ENCODE measurements at places on chromosomes 1 and 21. TPM values are rescaled to one million over a fixed set of nuclear protein-coding genes. Genes with fewer than 3 reads are reported as not detected.

GRCh38 chr1:227415115-227415790 lies 97.0 kb upstream of the CDC42BPA start:
- DNase-seq: no peak

DNA sequence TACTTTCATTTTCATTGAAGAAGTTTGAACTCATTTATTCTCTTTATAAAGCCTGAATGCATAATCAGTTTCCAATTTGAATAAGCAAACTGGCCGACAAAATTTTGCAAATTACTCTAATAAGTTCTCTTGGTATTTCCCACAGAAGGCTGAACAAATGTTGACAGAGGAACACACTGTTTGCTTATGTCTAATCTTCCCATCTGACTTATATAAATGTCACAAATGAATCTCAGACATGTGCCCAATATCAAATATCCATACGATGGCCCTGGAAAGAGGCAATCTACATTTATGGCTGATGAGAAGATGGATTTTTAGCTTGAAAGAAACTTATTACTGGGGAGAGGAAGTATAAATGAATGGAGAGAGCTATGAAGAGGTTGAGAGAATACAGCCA lies 380.6 kb upstream of the ZRANB2 start:
- no peak for DNase-seq

- DNase-seq: no peak
Measured at GRCh38 chr1:18384471-18384870, 96.3 kb upstream of the KLHDC7A start.

DNA sequence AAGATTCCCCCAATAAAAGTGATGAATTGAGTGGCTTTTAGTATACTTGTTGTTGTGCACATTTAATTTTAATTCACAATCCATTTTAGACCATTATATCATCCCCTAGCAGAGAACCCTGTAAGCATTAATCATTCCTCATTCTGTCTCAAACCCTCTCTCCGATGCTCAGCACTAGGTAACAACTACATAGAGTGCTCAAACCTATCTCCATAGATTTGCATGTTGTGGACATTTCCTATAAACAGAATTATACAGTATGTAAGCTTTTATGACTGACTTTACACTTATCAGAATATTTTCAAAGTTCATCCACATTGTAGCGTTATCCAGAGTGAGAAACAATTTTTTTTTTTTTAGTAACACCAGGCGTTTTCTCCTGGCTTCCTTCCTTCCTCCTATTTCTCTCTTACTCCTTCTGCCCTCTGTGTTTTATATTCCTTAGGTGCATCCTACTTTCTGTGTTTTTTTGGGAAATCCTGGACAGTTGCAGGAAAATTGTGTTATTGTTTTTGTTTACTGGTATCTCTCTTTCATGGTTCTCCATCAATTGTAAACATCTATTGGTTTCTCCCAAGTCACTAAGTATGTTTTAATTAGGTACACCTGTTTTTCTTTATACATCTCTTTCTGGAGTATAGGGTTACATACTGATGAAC lies 1528.0 kb upstream of the TPTE start:
- no peak for DNase-seq

DNA sequence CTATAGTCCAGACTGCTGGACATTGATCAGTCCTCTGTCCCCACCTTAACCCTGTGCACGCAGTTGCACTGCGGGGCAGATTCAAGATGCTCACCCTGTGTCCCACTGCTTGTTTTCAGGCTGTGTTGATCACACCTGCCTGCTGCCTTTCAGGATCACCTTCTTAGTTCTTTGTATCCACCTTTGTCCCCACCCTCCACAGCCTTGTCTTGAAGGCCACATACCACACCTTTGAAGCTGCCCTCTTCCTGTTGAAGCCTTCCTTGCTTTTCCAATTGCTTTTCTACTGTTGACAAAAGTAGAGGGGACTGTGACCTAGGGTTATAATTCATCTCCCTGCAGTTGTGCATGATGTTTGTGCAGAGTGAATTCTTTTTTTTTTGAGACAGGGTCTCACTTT lies 32.7 kb downstream of the UCK2 start:
- DNase-seq: no peak

DNA sequence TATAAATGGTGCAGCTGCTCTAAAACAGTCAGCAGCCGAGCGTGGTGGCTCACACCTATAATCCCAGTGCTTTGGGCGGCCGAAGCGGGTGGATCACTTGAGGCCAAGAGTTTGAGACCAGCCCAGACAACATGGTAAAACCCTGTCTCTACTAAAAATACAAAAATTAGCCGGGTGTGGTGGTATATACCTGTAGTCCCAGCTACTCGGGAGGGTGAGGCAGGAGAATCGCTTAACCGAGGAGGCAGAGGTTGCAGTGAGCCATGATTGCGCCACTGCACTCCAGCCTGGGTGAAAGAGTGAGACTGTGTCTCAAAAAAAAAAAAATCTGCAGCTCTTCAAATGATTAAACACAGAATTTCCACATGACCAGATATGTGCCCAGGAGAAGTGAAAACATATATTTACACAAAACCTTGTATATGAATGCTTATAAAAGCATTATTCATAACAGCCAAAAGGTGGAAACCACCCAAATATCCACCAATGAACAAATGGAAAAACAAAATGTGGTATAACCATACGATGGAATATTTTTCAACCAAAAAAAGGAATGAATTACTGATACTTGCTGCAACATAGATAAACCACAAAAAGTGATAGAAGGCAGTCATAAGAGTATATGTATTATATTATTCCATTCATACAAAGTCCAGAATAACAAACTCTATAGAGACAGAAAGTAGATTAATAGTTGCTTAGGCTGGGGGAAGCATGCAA lies 14.1 kb downstream of the EPS15 start:
- DNase-seq: no peak

- DNase-seq: peak; percentile 38
Measured at GRCh38 chr1:160708801-160709200, 2.8 kb downstream of the CD48 start.

DNA sequence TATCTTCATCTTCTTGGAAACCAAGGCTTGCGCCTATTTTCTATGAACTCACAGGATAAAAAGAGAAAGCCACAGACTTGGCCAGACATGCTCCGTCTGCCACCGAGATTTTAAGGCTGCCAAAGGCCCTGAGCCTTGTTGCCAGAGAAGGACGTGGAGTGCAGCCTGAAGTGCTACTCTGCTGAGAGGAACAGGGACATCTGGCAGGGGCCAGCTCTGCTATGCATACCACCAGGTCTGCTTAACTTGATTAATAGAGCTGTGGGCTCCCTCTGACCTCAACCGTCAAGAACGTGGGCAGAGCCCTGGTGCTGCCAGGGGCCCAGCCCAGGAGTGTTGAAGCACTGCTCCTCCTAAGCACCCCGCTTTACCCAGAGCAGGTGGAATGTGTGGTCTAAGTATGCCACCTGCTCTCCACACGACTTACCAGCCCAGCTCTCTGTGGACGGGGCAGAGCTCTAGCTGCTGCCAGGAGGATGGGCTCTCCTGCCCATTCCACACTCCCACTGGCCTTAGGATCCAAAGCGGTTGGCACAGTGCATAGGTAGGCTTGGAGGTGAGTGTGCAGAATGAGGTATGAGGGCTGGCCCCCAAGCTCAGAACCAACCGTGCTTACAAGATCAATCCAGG lies 10.6 kb downstream of the HCRTR1 start:
- no peak for DNase-seq

DNA sequence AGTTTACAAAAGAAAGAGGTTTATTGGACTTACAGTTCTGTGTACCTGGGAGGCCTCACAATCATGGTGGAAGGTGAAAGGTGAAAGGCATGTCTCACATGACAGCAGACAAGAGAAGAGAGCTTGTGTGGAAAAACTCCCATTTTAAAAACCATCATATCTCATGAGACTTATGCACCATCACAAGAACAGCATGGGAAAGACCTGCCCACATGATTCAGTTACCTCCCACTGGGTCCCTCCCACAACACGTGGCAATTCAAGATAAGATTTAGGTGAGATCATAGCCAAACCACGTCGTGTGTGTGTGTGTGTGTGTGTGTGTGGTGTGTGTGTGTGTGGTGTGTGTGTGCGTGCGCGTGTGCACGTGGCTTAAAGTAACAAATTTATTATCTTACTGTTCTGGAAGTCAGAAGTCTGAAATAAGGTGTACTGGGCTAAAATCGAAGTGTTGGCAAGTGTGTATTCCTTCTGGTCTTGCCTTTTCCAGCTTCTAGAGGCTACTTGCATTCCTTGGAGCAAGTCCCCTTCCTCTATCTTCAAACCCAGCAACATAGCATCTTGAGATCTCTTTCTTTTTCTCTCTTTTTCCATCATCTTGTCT lies 48.1 kb upstream of the MPC2 start:
- DNase-seq: no peak

DNA sequence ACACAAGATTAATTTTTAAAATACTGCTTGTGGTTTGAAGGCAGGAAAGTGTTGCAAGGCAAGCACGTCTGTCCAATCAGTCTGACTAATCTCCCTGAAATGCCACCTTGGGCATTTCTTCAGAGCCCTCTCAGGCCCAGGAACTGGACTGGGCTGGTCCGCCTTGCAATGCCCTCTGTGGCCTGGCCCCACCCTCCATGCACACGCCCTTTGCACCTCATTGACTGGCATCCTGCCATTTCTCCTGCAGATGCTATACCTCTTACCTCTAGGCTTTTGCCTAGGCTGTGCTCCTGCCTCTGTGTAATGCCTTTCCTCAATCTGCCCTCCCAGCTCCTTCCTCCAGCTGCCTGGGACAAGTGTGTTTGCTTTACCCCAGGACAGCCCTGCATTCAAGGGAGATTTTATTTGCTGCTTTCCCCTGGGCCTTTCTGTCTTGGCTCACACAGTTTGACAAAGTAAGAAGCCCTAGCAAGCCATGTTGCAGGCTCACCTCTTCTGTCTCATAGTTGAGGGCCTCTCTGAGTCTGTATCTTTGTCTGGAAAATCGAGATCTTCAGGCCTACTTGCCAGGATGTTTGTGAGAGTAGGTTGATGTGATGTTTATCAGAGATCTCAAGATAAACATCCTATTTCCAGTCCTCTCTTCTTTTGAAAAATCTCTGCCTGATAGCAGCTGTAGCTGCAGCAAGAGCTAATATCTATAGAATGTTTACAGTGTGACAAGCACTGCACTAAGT lies 149.2 kb upstream of the JUN start:
- DNase-seq: no peak

GRCh38 chr1:9615316-9616063 lies 26.8 kb downstream of the TMEM201 start:
- peak; percentile 41 for DNase-seq

DNA sequence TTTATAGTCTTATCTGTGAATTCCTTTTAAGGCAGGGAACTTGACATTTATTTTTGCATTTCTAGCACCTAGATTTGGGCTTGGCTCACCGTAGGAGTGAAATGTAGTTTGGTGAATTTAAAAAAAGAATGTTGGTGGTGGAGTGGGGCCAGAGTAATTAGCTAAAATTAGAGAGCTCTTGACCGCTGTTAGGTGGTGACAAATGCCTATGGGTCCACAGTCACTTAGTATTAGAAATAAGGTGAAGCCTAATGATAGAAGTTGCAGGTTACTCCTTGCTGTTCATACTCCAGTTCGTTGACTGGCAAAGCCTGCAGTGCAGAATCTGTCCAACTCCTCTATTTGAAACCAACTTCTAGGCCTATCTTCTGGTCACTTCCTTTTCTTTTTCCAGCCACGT lies 318.8 kb upstream of the NRIP1 start:
- no peak for DNase-seq

- DNase-seq: no peak
Measured at GRCh38 chr1:30446508-30446907, 276.9 kb downstream of the MATN1 start.

- no peak for DNase-seq
Measured at GRCh38 chr1:35576061-35576765, 3.1 kb downstream of the TFAP2E start.

DNA sequence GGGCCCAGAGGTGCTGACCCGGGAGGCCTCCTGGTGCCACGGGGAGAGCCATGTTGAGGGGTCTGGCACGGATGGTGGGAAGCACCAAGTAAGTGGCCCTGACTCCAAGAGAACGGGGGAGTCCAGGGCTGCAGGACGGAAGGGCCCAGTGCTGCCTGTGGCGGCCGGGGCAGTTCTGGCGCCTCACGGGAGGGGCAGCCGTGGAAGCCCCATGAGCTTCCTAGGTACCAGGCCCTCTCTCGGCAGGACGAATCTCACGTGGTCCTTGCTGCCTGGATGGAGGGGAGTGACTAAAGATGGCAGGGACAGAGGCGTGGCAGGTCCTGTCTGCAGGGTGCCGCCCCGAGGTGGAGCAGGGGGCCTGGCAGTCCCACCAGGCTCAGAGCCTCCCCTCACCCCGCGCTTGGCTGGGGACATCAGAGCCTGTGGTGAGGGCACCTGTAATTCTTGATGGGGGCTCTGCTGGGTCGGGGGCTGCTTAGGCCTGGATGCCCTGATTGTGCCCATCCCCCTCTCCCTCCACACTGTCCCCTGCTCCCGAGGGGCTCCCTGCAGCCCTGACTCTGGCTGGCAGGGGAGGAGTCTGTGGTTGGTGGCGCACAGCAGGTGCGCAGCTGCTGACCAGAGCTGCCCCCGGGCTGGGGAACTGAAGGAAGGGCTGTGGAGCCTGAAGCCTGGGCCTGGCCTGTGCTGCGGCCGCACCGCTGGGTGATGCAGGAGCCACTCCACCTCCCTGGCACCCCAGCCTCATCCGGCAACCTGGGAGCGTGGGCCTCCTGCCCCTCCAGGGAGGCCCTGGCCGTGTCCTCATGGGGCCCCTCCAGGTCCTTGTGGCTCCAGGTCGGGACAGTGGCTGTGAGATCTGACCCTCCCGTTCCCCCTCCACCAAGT lies 31.4 kb downstream of the POFUT2 start:
- no peak for DNase-seq

DNA sequence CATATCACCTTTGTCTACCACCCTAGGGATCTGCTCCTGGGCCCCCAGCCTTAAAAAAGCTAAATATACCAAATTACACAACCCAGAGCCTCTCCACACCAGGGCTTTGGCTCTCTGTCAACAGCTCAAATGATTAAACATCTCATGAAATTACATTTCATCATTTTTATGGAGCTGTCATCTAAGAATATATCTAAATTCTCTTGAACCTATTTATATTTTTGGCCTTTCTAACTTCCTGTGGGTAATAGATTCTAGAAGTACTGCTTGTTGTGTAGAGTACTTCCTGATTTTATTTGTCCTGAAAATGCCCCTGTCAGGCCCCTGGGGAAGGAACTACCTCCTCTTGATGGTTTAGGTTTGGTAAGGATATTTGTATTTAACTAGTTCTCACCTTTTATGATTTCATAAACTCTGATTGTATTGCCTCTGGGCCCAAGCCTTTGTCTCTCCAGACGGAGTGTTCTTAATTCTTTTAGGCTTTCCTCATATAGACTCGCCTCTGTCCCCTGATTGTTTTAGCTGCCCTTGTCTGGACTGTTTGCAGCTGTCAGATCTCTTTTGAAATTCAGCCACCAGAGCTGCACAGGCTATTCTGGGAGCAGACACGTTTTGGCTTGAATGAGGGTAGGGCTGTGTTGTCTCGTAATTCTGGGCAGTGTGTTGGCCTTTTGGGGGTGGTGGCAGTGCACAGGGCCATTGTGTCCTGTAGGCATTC lies 16.6 kb downstream of the MYOG start:
- DNase-seq: no peak

The DMRTA2 gene
- not detected for polyA plus RNA-seq

The LRRC8B gene
- 0.72 TPM for polyA plus RNA-seq

The NHLH2 gene
- polyA plus RNA-seq: not detected

The ATP1A4 gene
- polyA plus RNA-seq: not detected

The G0S2 gene
- polyA plus RNA-seq: not detected

Measured in immature natural killer cell (primary cell).